ENCODE measurements at places on chromosomes 1 and 21.

DNA sequence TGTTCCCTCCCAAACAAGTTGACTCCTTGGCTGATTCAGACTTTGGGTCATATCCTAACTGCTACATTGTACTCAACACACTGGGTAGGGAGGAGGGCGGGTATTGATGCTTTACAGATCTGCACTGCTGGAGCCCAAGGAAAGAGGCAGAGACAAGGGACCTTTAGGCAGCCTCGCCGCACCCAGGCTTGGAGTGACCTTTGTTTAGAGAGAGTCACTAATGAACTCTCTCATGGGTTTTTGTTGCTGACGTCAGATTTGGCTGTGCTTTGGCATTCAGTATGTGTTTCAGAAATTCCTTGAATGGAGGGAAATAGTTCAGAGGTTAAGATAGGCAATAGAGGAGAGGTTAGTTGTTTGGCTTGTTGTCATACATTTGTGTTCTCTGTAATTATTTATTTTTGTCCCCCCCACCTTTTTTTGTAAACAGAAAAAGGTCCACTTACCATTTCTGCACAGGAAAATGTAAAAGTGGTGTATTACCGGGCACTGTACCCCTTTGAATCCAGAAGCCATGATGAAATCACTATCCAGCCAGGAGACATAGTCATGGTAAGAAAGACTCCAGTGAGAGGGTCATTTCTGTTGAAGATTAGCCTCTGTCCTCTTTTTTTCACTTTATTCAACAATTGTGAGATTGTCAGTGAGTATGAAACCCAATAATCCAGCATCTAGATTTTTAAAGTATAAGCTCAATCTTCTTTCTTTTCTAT is 116.1 kb downstream of the ATP5PO start:
- no peak for DNase-seq

DNA sequence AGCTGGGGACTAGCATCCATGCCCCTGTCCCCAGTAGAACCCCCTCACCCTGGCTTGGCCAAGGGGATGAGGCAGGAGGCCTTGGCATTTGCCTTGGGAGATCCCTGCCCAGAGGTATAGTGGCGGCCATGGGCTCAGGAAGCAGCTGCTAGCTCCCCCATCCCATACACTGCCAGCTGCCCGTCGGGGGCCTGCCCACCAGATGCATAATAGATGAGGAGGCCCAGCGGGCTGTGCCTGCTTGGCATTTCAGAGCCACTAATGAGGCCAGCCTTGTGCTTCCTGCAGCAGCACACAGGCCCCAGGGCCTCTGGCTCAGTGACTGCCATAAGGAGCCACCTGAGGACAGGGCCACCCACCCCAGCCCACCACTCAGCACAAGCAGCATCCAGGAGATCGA is 23.6 kb downstream of the RAP1GAP start:
- DNase-seq, result no peak

GRCh38 chr1:203052601-203053000 is 26.3 kb downstream of the PPFIA4 start:
- no peak for DNase-seq

GRCh38 chr21:35005560-35006224 is 43.4 kb downstream of the RUNX1 start:
- no peak for DNase-seq

- peak; percentile 68 for DNase-seq
These were observed at the start of gene NOC2L for GRCh38 chr1:958823-959730. Gene NOC2L, minus strand, starts transcription at chr1:959256. Its CDS starts 16 bp downstream, at chr1:959240.

DNA sequence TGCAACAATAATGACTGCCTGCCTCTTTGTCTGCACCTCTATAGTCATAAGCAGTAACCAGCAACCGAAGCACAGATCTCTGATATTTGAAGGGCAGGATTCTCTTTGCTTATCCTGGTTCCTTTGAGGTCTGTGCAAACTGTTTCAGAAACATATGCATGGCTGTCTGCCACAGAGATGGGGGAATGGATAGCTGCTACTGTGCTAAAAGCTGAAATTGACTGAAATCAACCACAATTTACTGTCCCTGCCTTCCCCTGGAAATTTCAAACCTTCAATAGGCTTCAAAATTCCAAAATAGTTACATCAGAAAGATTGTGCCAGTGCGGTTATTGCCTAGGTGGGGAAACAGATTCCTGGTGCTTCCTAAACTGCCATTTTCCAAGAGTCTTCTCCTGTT is 136.8 kb upstream of the GORAB start:
- DNase-seq, result no peak

- no peak for DNase-seq
These were observed 360.8 kb upstream of the NEGR1 start for GRCh38 chr1:72643142-72643541.

DNA sequence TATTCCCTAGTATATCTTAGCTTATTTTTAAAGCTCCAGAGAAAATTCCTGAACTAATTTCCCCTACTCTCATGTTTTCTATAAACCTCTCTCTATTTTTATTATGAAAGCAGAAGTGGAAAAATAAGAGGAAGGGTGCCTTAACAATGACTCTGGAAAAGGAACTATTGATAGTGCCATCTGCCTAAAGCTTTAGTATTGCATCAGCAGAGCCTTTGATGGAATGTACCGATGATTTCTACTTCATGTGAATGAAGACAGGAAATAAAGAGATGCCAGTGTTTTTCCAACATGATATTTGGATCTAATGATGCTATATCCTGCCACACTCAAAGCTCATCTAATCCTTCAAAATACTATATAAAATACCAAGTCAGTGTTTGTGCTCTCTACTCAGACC is 35.1 kb downstream of the TNFSF18 start:
- no peak for DNase-seq

DNA sequence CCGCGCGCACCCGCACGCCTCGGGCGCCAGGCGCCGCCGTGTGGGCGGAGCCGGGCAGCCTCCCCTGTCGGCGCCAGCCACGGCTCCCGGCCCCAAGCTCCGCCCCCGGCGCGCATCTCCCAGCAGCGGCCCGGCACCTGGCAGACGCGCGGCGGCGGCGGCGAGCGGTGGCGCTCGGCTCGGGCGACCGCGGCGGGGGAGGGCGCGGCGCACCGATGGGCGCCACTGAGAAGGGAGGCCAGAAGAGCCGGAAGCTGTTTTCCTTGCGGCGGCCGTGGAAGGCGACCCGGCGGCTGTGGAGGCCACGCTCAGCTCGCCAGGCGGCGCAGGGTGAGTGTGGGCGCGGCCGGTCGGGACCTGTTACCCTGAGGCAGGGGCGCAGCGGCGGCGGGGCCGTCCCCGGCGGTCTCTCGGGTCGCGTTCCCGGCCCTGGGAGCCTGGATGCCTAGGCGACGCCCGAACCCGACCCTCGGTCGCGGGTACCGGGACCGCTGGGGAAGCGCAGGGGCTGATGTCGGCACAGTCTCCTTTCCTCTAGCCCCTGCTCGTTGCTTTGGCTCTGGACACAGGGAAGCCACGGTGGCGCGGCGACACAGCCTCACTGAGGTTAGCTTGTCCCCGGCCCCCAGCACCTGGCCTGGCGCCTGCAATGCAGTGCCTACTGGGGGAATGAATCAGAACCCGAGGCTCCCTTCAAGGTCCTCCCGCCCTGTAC is 54.9 kb upstream of the DNAJC6 start:
- DNase-seq, result peak; percentile 54

DNA sequence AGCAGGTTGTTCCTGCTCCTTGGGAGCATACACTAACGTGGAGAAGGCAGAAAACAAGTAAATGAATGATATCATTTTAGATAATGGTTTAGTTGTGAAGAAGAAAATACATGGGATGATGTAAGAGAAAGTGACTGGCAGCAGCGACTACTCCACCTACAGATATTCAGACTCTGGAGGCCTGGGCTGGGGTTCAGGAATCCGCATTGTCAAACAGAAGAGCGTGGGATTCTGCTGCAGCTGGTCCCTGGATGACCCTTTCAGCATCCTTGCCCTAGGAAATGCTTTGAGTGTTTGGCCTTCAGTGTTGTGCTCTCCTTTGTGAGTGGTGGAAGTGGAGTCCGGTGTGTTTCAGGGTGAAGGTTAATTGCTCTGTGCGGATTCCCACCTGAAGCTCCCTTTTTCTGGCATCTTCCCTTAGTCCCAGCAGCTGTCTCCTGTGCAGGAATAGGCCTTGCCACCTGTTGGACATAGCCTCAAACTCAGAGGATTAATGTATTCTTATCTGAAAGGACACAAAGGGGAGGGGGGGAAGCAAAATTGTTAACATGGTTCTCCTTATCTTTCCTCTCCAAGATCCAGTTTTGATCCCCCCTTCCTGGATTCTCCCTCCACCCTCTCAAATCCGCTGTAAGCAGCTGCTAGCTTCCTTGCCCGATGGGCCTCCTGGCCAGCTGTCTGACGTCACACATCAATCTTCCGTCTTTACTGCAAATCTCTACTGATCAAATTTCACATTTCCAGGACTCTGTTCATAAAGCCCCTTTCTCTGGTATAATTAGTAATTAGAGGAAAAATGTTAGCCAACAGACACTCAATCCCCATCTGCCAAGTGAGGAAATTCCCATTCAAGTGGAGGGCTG is 68.3 kb upstream of the SPAG17 start:
- DNase-seq, result no peak

- DNase-seq, result no peak
These were observed 22.4 kb downstream of the LRRC3 start for GRCh38 chr21:44477712-44478111.

GRCh38 chr1:170210142-170210541 is 64.4 kb downstream of the NTMT2 start:
- no peak for DNase-seq

GRCh38 chr21:35275776-35276175 is 226.7 kb upstream of the RUNX1 start:
- DNase-seq, result peak; percentile 54

DNA sequence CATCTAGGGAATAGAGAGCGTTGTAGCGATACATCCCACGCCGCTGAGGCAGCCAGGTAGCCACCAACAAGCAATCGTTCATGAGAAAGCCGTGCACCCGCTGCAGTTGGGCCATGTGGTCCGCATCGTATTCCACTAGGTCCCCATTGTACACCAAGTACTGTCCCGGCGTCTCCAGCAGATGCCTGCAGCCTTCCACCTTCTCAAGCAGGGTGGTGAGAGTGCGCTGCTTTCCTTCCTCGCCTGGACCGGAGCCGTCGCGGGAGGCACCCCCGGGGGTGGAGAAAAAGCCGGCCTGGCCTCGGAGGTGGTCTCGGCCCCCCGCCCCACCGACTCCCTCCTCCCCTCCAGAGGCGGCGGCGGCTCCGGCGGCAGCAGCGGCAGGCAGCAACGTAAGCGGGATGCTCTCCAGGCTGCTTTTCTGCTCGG is 595 bp downstream of the EXOC8 start:
- no peak for DNase-seq

DNA sequence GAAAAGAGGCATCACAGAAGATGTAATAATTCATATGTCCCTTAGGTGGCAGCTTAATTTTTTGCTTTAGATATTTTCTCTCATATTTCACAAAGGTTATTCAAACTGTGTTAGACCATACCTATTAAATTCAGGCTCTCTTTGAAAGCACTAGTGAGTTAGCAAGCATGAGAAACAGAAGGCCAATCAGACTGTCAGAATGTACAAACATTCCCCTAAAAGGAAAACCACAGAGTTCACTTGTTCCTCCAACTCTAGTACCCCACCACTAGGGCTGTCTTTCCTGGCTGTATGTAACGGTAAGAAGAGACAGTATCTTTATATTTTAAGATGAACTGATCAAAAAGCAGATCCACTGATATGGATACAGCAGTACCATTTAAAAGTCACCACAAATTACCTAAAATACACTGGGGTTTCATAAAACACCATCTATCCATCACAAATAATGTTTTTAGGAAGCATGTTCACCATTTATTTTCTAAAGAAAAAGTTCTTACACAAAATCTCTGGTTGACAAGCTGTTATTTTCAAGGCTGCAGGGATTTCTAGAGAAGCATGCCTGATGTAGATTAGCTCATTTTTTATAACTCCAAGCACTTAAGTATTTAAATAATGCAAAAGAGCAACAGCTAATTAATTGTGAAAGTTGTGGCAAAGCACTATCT is 1.8 kb downstream of the ARPC5 start:
- DNase-seq, result peak; percentile 90

DNA sequence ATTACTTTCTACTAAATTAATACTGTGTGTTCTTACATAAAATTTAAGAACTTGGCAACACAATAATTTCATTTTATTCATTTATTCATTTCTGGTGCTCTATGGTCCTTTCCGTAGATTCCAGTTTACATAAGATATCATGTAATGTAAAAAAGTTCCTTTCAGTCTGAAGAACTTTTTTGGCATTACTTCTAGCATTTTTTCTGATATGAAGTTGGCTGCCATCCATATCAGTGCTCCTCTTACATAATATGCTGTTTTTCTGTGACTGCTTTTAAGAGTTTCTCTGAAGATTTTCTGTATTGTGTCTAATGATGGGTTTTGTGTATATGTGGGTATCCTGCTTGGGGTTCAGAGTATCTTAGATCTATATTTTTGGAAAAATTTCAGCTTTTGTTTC is 34.8 kb downstream of the LIN9 start:
- no peak for DNase-seq

DNA sequence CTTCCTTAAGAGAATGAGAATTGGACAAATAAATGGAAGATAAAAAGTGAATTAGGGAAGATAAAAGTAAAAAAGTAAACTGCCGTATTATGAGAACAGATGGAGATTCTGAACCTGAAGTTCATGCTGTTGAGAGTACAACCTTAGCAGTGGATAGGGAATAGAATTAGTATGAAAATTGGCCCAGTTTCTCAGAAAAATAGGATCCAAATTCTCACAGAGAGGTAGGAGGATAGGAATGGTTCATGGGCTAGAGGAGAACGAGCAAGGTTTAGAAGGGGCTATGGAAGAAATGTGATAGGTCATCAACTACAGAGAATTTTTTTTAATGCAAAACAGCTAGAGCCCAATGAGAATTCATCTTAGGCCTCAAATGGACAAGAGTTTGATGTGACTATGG is 42.3 kb downstream of the COL24A1 start:
- no peak for DNase-seq

GRCh38 chr21:34351786-34352241 is 12.0 kb upstream of the KCNE2 start:
- peak; percentile 37 for DNase-seq
